ENCODE measurements at places on chromosomes 11 and 22.
A peak's percentile ranks its signal among the peaks of the same experiment; 100 is the strongest.

GRCh38 chr22:38284042-38284402 is 11.2 kb upstream of the TMEM184B start:
- no peak for DNase-seq

GRCh38 chr11:133951327-133952198 is 5.2 kb downstream of the IGSF9B start:
- peak; percentile 68 for DNase-seq

DNA sequence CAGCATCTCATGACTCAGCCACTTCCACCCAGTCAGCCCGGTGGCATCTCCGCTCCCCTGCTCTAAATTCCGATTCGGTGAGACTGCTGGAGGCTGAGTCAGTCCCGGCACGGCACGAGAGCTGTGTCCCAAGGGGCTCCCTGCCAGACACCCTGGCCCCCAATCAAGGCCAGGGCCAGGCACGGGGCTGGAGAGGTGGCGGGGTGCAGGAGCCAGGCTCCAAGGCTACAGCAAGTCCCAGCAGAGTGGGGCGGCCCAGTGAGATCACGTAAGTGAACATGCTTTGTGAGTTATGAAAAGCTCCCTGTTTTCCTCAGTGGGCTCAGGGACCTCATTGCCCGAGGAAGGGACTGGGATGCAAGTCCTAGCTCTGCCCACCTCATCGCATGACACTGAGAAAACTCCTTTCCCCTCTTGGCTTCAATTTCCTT is 3.0 kb downstream of the C11orf68 start:
- DNase-seq: peak; percentile 95

DNA sequence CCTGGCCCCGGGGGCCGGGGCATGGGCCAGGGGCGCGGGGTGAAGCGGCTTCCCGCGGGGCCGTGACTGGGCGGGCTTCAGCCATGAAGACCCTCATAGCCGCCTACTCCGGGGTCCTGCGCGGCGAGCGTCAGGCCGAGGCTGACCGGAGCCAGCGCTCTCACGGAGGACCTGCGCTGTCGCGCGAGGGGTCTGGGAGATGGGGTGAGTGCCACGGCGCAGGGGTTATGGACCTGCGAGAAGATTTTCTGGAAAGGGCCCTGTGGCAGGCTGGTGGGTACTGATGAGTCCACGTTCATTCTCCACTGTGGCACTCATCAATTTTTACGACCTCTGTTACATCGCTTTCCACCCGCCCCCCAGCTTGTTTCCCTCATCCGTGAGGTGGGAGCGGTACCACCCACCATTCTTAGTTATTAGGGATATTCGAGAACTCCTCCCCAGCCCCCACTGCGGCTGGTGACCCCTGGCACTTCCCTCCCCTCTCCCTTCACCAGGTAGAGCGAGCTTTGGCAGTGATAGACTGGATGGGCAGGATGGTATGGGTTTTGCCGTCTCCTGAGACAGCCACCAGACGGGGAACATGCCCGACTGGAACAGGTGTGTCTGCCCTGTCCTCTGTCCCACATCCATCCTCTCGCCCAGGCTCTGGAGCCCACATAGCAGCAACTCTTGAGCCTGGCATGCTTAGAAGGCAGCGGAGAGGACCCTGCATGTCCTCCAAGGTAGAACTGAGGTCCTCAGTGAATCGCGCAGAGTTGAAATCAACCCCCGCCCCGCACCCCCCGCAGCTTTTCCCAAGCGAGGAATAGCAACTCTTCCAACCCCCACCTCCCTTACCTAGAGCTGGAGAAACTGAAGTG is 562 bp downstream of the DGAT2 start:
- DNase-seq: no peak

- DNase-seq: peak; percentile 36
These were observed 187.2 kb downstream of the MAML2 start for GRCh38 chr11:96155627-96156378.

- no peak for DNase-seq
These were observed 89.8 kb upstream of the ZC3H12C start for GRCh38 chr11:110003426-110003825.

GRCh38 chr11:133988686-133989410 is 32.1 kb upstream of the IGSF9B start:
- DNase-seq: no peak

DNA sequence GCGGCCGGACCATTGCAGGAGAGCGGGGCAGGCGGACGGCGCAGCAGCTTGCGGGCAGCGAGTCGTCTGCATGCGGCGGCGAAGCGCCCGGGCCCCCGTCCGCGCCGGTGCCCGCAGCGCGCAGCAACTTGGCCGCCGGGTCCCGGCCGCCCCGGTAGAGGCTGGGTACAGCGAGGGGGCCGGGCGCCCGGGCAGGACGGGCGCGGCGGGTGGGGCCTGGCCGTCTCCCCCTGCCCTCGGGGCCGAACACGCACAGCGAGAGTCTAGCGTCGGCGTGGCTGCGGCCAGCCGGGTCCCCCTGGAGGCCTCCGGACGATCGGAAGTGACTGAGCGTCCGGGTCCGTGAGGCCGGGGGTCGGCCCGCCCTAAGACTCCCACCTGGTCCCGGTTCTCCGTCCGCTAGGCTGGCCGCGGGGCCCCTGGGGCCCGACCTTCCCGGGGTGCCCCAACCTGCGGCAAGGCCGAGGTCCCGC is 775 bp upstream of the TRABD start:
- no peak for DNase-seq

DNA sequence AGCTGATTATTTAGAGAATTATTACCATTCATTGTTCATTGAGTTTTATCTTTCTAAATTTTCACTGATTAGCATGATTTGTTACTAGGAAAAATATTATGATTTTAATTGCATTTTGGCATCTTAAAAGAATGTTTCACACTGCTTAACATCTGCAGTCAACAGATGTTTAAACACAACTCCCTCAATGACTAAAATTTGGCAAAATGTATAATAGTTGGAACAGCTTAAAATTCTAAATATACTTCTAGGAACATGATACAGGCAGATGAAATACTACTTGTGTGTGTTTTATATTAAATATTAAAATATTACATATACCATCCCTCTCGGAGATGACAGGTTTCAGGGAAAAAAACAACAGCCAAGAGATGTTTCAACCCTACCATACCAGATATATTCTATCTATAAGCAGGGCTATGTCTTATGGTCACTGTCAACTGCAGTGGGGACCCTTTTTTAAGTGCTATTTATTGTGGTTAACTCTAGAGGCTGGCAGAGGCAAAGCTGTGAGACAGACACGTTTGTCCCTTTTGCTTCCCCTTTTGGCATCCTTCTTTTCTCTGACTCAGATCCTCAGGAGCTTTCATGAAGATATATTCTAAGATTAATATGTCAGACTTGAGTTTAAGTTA is 81.9 kb downstream of the BDNF start:
- DNase-seq: no peak

DNA sequence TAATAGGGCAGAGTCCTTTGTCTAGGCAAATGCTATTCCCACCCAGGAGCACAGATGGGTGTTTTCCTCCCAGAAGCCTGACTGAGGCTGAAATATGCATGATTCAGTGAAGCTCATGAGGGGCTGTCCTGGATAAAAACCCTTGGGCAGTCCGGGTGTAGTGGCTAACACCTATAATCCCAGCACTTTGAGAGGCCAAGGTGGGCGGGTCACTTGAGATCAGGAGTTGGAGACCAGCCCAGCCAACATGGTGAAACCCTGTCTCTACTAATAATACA is 48.6 kb upstream of the LMO2 start:
- no peak for DNase-seq

GRCh38 chr11:78795621-78796261 is 221.1 kb upstream of the NARS2 start:
- DNase-seq: no peak

DNA sequence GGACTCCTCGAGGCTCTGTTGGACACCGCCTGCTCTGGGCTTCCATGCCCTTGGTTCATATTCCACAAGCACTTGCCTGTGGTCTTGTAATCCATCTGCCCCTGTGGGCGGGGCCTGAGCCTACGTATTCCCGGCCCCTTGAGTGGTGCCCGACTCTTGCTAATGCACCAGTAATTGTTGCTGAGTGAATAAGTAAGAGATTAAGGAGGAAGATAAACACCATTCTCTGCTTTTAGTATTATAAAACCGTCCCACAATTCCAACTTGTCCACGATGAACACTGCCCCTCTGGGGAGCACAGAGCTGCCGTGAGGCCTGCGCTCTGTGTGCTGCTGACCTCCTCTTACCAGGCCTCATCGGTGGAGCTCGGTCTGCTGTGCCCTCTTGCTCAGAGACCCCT is 50.3 kb downstream of the MICAL2 start:
- DNase-seq: no peak

GRCh38 chr11:103602840-103603239 is 433.6 kb upstream of the DDI1 start:
- no peak for DNase-seq

- no peak for DNase-seq
These were observed 2.1 kb downstream of the RTN3 start for GRCh38 chr11:63683133-63683991.

DNA sequence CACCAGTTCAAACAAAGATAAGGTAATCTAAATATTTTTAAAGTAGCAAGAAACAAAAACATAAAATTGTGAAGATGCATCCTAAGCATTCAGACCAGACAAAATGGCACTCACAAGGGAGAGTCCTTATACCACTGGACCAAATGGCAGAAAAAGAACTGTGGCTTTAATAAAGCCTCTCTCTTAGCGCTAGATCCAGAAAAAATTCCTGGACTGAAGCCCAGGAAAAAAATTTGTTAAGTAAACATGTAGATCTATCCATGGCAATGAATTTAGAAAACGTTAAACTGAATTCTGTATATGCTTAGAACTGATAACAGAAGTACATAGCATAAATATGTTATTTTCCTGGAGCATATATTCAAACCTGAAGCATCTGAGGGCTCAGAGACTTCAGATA is 11.8 kb upstream of the CD59 start:
- no peak for DNase-seq

GRCh38 chr11:126115127-126115495 is 52.4 kb upstream of the CDON start:
- DNase-seq: no peak

GRCh38 chr11:65382033-65382803 is at the start of gene SLC25A45:
Gene SLC25A45, minus strand, starts transcription at chr11:65382646. Its CDS starts 695 bp downstream, at chr11:65381951.
- peak; percentile 70 for DNase-seq

DNA sequence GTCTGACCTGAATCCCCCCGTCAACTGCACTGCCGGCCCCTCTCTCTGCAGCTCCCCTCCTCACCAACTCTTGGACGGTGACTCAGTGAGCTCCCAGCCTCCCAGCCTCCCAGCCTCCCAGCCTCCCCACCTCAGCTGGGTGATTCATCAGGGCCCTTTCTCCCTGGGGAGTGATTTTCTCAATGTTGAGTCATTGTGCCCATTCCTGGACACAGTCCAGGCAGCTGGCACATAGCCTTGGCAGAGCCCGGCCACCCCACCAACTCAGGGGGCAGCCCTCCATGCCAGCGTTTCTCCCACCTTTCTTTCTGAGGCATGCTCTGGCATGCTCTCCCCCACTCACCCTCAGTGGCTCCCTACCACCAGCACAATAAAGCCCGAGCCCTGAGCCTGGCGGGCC is 30.7 kb downstream of the PDE2A start:
- DNase-seq: peak; percentile 98

DNA sequence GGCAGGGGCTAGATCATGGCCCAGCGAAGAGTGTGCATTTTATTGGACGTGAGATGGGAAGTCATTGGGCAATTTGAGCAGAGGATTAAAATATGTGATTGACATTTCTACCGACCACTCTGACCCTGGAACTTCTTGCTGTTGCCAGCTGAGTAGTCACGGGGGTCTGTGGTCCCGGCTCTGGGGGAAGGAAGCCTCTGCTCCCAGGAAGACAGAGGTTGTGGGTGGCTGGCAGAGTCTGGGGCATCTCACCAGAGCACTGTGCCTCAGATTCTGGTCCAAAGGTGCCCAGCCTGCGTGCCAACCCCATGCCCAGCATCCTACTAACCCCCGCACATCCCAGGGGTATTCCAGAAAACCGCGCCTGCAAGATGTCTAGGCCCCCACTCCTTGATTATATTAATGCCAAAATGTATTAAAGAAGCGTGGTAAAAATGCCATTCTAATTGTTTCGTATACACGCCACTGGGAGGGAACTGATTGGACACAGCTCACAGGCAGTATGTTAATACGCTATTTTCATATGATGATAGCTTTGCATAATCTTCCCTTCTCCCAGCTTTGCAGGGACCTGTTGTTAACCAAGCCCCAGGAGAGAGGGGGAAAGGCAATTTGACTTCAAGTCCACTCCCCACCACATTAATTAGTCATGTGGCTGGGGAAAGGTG is 25.3 kb upstream of the LMO1 start:
- no peak for DNase-seq

DNA sequence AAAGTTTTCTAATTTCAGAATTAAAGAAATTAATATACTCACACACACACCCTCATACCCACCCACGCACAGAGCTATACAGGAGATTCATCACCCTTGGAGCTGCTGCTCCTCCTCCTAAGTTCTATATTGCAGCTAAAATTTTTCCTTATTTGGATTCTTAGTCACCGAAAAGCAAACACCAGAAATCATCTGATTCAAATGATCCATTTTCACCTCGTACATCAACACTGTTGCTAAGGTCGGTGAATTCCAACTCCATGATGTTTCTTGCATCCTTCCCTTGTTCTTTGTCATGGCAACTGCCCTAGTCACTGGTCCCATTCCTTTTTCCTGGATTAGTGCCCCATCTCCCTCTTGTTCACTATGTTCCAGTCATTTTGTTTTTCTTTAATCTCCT is 286.2 kb downstream of the GRM5 start:
- no peak for DNase-seq

- no peak for DNase-seq
These were observed 92.5 kb upstream of the LMO1 start for GRCh38 chr11:8356216-8356615.

DNA sequence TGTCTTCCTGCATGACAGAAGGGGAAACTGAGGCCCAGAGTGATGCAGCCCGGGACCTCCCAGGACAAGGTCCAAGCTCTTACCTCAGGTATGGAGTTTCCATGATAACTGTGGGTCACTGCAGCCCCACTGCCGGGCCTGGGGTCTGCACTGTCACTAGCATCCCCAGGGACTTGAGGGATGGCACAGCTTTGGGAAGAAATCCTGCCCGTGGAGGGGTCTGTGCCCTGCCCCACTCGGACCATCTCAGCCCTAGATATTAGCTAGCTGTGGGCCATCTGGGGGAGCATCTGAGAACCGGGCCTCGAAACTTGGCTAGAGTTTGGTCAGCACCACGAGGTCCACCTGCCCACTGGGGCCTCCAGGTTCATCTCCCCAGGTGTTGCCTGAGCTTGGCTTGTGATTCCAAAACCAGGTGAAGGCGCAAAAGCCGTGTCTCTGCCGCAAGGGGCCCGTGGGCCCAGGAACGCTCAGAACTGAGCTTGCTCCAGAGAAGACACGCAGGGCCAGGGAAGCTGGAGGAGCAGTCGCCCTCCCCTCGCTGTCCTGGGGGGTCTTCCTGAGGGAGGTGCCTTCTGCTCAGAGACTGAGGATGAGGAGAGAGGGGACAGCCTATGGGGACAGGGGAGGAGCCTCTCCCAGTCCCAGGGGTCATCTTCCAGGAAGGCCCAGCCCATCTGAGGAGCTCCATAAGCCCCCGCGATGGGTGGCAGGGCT is 4.8 kb downstream of the LINC01488 start:
- no peak for DNase-seq

GRCh38 chr11:133905677-133906156 is 51.1 kb downstream of the IGSF9B start:
- DNase-seq: no peak

- peak; percentile 44 for DNase-seq
These were observed 55.6 kb downstream of the P4HA3 start for GRCh38 chr11:74255741-74256375.
